Thymus (tissue), 14 donors: ENCODE measurements at places on chromosomes 3 and 15. TPM values are rescaled to one million over a fixed set of nuclear protein-coding genes. Genes with fewer than 3 reads are reported as not detected.

DNA sequence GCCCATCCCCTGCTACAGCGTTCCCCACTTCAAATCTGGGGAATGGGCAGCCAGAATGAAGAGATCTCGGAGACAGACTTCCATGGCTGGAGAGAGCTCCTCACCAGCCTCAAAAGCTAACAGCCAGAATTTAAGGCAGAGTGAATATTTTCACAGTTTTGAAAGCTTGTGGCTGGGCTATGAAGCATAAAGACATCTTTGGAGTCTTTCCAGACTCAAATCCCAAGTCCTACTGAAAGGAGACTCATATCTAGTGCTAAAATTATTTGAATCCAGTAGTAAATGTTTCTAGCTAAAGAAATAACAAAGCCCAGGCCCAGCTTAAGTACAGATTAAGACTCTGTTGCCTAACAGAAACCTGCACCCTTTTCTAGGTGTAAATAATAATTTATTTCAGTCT, 628.4 kb upstream of the ALCAM start:
- no peak for DNase-seq

DNA sequence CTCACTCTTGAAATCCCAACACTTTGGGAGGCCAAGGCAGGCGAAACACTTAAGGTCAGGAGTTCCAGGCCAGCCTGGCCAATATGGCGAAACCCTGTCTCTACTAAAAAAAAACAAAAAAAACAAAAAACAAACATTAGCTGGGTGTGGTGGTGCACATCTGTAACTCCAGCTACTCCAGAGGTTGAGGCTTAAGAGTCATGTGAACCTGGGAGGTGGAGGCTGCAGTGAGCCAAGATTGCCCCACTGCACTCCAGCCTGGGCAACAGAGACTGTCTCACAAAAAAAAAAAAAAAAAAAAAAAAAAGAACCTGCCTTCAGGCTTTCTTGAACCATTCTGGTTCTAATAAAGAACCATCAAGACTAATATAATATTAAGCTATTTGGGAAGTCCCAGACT, 16.5 kb downstream of the ARPP19 start:
- DNase-seq: no peak

GRCh38 chr15:90729261-90729660, 12.1 kb downstream of the BLM start:
- no peak for DNase-seq

- DNase-seq: no peak
These were observed 35.2 kb downstream of the AAGAB start for GRCh38 chr15:67219288-67219687.

Gene P3H2
- total RNA-seq: 5.9 TPM

Gene SLC2A2
- total RNA-seq: not detected
